H4 (cell line): ENCODE measurements at places on chromosomes 11 and 22.
A peak's percentile ranks its signal among the peaks of the same experiment; 100 is the strongest.

GRCh38 chr22:32692371-32692770 is 109.1 kb upstream of the TIMP3 start:
- no peak for DNase-seq

DNA sequence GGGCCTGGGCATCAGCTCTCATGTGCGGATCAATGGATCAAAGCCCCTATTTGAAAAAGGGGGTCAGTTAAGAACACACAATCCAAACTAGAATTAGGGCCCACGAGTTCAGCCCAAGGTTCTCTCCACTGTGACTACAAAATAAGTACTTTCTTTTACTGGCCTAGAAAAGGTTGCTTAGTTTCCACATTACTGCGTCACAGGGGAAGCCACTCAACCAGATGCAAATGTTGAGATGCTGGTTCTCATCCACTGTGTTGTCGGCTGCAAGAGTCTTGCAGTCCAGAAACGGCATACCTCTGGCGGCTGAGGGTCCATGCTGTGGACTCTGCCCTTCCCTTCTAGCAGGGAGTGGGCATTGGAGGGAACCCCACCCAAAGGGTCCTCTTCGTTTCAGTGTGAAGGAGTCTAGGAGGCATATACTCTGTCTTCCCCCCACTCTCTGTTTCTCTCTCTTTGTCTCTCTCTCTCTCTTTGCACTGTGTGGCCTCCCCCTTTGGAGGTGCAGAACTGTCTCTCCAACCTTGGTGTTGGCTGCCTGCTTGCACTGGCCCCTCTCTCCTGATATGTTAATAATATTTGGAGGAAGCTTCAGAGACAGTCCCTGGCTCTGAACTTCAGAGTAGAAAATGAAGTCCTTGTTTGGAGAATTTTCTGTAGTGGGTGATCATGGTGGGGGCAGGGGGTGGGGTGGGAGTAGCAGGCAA is 99.0 kb upstream of the NNMT start:
- no peak for DNase-seq

DNA sequence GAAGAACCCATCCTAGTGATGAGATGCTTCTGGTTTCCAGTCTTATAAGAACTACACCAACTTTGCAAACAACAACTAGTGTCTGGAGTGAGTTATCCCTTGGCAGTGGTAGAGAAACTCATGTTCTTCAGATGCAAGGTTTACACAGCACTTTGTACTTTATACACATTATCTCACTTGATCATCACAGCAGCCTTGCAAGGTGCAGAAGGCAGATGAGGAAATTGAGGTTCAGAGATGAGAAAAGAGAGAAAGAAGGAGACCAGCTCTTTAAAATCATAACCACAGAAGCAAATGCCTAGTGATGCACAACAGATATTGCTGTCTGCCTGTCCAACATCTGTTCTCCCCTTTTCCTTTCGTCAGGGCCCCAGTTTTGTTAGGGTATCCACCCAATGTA is 16.7 kb upstream of the CD44 start:
- DNase-seq: no peak

DNA sequence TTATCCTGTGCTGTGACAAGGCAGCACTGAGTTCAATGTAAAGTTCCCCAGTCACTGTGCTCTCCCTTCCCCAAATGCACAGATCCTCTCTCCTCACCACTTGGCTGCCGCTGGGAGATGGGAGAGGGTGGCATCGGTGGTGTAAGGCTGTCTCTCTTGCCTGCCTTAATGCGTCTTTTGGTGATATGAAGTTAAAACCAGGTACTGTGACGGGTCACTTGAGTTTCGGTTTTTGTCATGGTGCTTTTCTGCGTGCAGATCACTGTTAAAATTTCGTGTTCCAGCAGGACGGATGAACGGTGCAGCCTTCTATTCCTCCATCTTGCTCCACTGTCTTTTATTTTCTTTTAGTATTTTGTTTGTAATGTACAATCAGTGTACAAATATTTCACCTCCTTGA is 18.6 kb downstream of the GLB1L2 start:
- no peak for DNase-seq

DNA sequence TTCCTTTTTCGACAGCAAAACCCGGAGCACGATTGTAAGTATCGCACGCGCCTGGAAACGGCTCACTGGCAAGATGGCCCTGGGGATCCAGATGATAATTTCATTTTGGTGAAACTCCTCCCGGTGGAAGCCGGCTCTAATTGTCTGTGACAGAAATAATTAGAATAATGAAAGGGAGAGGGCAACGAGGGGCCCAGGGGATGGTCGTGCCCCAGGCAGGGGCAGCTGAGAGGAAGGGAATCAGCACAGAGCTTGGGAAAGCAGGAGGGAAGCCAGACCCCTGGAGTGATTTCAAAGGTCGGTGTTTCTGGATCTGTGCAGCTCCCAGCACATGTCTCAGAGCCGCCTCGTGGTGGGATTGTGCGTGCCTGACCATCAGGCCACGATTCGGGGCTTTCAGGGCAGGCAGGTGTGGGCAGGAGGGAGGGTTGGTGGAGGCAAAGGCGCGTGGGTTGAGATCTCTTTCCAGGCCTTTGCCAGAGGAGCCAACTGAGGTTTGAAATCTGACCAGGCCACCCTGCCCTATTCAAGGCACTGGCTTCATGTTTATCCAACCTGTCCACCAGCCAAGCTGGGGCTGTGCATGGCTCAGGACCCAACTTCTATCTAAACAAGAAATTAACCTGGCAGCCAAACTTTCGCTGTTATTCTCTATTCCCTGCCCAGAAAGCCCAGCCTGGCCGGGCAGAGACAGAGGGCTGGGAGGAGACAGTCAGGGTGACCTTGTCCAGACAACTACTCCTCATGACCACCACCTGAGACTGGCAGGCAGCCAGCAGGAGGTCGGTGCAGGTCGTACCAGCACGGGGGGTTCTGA is 27.8 kb downstream of the ANO1 start:
- DNase-seq: no peak

GRCh38 chr11:72753341-72754148 is 1.3 kb upstream of the ARAP1 start:
- no peak for DNase-seq

GRCh38 chr11:96187822-96188221 is 155.2 kb downstream of the MAML2 start:
- DNase-seq: peak; percentile 29

GRCh38 chr11:95459291-95460042 is 228.5 kb upstream of the SESN3 start:
- DNase-seq: no peak

GRCh38 chr11:83467837-83468236 is 181.7 kb upstream of the CCDC90B start:
- no peak for DNase-seq

DNA sequence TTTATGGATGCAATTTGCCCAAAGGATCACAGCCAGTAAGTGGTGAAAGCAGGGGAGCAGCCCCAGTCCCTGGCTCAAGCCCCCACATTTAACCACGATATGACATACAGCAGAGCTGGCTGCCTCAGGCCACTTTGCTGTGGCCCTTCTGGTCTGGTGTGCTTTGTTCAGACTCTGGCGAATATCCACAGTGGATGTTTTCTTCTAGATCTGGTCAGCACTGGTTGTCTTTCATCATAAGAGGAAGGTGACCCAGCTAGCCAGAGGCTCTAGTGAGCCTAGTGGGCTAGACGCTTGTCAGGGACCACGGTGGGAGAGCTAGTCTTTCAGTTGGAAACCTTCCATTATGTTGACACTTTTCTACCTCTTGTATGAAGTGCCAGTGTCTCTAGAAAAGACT is 42.5 kb downstream of the DGCR2 start:
- DNase-seq: no peak

DNA sequence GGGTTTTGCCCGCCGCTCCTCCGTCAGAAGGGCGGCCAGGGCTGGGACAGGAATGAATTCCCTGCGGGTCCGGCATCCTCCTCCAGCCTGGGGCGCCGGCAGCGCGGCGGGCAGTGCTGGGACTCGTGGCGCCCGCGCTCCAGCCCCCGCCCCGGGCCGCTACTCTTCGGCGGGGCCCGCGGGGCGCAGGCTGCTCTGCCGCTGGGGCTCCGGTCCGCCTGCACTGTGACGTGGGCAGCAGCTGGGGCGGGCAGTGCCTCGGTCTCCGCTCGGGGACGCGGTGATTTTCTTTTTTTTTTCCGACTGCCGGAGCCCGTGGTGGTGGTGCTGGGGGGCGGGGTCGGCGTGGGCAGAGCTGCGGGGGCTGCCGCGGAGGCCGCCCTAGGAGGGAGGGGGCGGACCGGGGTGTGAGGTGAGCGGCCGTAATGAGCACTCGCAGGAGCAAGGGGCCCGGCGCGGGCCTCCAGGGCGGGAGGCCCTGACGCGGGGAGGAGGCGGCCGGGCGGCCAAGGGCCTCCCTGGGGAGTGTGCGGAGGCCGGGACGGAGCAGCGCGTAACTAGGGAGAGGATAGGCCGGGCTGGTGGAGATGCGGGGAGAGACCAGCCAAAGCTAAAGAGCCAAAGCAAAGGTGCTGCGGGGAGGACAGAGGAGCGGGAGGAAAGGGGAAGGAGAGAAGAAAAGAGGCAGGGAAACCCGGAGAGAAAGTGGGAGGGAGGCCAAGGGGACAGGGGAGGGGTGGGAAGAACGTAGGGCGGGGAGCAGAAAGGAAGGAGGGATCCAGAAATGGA is 73.3 kb upstream of the ZBED5 start:
- peak; percentile 70 for DNase-seq

DNA sequence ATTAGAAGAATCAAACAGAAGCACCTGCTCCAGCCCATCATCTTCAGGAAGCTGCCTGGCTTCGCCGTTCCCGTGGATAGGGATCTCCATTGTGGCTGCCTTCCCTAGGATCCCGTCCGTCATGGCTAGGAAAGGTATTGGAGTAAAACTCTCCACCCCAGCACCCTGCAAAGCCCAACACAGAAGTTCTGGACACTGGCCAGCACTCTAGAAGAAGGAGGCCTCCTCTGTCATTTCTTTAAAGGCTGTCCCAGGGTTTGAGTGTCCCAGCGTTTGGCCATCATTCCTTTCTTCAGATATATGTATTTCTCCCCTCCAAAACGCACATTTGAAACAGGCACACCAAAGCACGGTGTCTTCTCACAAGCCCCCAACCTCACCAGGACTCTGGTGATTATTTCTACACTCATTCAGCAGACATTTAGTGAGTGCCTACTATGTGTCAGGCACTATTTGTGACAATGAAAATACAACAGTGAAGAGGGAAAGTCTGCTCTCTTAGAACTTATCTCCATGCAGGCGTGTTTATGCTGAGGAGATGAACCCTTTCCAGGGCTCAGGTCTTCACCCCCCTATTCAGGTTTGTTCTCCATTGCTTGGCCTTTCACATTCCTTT is 724 bp downstream of the ARFIP2 start:
- DNase-seq: no peak

- DNase-seq: no peak
Observed at GRCh38 chr11:111283945-111284481, 14.3 kb upstream of the POU2AF3 start.

DNA sequence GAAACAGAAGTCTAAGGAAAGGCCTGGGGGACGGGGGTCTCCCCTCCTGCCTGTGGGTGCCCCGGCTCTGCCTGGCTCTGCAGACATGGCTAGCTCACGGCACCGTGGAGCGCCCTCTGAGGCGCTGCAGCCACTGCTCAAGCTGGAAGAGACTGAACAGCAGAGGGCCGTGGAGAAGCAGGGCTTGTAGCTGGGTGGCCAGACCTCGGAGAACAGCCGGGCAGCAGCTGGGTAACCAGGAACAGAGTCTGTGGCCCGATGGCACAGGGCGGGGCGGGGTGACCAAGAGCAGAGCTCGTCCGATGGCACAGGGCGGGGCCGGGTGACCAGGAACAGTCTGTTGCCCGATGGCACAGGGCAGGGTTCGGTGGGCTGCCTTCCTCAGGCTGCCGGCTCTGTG is 18.1 kb downstream of the RNH1 start:
- DNase-seq: no peak

DNA sequence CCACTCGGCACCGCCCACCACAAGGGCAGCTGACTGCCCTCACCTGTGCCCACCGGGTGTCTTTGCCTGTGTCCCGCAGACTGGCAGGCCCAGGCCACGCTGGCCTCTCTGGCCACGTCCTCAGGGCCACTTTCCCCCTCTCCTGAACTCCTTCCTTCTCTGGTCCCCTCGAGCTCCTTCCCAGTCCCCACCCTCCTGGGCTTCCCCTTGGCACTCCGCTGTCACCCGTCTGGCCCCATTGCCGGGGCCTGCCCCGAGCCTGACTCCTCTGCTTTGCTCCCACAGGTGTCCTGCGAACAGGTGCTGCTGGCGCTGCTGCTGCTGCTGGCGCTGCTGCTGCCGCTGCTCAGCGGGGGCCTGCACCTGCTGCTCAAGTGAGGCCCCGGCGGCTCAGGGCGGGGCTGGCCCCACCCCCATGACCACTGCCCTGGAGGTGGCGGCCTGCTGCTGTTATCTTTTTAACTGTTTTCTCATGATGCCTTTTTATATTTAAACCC is 14.2 kb downstream of the MCAT start:
- DNase-seq: no peak

GRCh38 chr11:40387240-40387980 is 1072.0 kb downstream of the LRRC4C start:
- no peak for DNase-seq

GRCh38 chr11:15923183-15923582 is 433.2 kb downstream of the SOX6 start:
- DNase-seq: no peak

DNA sequence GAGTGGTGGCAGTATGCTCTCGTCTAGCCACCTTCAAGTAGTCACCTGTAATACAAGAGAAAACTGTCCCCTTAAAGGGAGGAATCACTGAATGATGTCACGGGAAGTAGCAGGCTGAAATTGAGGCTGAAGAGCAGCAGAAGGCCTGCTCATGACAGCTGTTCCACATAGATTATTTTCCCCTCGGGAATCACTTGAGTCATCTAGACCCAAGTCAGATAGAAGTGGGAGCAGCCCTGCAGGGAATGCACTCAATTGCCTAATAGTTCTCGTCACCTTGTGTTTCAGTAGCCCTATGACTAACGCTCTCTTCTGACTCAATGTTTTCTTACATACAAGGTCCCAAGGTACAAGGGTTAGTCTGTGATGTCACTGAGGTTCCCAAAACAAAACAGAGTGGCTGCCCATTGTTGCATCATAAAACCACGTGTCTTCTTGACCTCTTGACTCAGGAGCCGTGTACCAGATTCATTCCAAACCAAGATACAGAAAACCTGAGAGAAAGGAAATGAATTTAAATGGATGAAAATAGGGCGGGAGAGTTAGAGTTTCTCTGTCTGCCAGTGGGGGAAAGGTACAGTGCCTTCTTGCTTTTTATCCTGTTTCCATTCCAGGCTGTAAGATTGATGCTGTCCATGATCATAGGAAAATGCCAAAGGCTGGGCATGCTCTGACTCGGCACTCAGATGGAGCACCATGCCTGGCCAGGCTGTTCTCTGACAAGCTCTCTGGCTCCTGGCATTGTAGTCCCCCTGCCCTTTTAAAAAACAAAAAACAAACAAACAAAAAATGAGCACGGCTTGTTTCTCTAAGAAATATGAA is 21.6 kb upstream of the C11orf96 start:
- DNase-seq: peak; percentile 99

DNA sequence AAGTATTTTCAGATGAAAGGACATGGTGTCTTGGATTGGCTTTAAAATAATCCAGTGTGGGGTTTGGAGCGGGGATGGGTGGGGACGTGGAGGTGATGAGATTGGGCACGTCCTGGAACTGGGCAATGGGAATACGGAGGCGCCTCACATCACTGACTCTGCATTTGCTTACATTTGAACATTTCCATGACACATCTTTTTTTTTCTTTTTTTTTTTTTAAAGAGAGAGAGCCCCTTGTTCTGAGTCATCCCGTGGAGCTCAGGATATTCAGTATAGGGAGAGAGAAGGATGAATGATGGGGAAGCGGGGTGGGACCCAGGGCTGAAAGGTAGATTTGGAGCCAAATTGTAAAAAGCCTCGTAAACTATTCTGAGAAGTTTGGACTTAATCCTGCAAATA is 142.7 kb downstream of the FBXO7 start:
- DNase-seq: peak; percentile 55

GRCh38 chr11:24793479-24793878 is 296.6 kb downstream of the LUZP2 start:
- no peak for DNase-seq
